ENCODE measurements at places on chromosomes 7 and 10. TPM values are rescaled to one million over a fixed set of nuclear protein-coding genes. Genes with fewer than 3 reads are reported as not detected.

NUTM2E gene
- not detected for total RNA-seq

DNA sequence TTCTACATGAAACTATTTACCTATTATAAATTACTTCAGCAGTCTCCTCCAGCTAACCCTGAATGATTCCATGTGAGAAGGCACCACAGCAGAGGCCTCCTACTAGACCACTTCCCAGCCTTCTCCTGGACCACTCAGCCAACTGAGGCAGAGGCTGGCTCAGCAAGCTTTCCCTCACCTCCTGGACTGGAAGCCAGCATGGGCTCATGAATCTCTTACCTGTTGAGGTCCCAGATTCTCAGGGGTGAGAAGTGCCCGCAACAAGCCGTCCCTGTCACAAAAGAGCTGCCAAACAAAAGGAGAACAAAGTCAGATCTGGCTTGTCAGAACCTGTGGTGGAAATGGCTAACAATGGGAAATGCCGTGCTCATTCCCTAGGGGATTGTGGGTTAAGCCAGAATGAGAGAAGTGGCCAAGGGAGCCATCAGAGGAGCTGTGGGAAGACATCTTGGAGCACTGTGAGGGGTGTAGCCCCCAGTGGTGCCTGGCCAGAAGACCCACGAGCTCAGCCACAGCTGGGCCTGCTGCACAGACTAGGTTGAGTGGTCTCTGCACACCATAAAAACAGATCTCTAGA, 36.5 kb downstream of the DPCD start:
- no peak for DNase-seq

FFAR4 gene
- total RNA-seq, result not detected

- no peak for DNase-seq
Measured at GRCh38 chr10:86716466-86716865, 40.0 kb upstream of the BMPR1A start.

NODAL gene
- not detected for total RNA-seq

DNA sequence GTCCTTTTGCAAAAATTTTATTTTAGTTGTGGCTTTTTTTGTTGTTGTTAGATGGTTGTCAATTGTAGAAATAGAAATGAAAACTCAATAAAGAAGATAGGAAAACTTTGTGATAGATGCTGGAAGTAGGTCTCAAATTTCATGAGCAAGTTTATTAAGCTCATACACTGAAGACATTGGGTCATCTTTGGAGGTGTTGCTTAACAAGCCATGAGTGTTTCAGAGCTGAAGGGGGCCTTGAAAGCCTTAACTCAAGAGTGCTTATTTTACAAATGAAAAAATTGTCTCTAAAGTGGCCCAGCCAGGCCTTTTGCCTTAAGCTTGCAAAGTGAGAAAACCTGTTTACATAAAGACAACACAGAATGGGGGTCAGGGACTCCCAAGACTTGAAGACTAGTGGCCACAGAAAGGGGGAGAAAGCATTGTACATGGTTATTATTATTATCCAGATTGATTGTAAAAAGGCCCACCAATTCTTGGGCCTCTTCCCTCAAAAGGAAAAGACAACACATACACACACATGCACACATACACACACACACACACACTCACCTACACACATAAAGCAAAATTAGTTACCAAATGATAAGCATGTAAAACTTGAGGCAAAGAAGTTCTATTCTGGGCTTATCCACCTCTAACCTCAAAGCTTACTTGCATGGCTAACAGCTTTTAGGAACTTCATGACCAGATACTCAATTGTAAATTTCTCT, 49.7 kb upstream of the GLCCI1 start:
- DNase-seq, result no peak

- no peak for DNase-seq
Measured at GRCh38 chr10:70459774-70460490, 18.5 kb upstream of the NODAL start.

CDK1 gene
- total RNA-seq, result 141 TPM

PSMA2 gene
- 135 TPM for total RNA-seq

- no peak for DNase-seq
Measured at GRCh38 chr7:56206420-56206819, 90.2 kb upstream of the NUPR2 start.

SDK1 gene
- total RNA-seq, result 2.6 TPM

- DNase-seq, result no peak
Measured at GRCh38 chr7:86653919-86654659, 10.4 kb downstream of the GRM3 start.
